ENCODE measurements at places on chromosomes 7 and 10. TPM values are rescaled to one million over a fixed set of nuclear protein-coding genes. Genes with fewer than 3 reads are reported as not detected.

URGCP gene
- 16.7 TPM for total RNA-seq

NKX2-3 gene
- total RNA-seq = not detected

ACHE gene
- not detected for total RNA-seq

CC2D2B gene
- 0.14 TPM for total RNA-seq
